Liver (tissue), 10 donors: ENCODE measurements at places on chromosomes 3 and 15.

GRCh38 chr15:82764117-82764490 lies 41.8 kb downstream of the FSD2 start:
- DNase-seq: no peak

DNA sequence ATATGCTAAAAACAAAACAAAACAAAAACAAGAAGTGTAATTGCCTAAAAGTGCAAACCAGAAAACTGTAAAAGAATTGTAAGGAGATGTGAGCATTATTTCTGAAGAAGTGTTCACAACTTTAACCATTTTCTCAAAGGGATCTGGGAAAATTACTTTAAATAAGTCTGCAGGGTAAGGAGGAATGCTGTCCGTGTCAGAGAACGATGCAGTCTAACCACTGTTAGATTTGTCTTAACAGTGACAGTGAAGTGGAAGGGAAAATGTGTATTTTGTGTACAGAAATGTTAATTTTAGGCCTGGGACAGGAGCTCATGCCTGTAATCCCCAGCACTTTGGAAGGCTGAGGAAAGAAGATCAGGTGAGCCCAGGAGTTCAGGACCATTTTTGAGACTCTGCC lies 95.7 kb downstream of the DLG1 start:
- no peak for DNase-seq

DNA sequence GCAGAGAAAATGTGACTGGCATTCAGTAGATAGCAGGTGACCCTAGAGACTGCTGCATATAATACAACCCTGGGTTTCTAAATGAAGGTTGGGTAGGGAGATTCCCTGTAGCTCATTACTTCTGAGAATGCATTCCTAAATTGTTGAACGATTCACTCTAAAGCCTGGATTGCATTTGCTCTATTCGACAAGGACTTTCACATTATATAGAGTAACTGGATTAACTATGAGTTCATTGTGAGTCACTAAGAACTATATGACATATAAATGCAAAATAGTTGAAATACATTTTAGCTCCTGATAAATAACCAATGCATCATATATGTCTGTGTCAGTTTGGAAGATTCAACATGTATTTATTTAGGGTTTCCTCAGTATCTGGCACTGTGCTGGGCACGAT lies 294.7 kb upstream of the CCDC54 start:
- no peak for DNase-seq

DNA sequence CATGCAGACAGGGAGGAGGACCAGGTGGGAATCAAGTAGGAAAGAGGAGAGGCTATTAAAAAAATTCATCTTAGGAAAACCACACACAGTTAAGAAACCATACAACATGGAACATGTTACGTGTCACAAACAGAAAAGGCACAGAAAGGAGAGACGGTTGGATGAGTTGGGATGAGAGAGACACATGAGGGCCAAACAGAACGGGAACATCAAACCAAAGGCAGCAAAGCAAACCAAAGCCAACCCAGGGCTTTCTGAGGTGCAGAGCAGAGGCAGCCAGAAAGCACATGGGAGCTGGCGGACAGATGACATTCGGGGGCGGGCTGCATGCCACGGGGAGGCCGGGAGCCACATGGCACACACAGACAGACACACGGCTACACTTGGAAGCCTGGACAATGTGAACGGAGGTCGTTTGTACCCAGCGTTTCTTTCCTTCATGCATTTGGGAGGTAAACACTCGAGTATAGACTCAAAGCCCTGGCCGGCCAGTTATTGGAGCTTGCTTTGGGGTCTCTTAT lies 8.6 kb upstream of the SEC13 start:
- DNase-seq: no peak

DNA sequence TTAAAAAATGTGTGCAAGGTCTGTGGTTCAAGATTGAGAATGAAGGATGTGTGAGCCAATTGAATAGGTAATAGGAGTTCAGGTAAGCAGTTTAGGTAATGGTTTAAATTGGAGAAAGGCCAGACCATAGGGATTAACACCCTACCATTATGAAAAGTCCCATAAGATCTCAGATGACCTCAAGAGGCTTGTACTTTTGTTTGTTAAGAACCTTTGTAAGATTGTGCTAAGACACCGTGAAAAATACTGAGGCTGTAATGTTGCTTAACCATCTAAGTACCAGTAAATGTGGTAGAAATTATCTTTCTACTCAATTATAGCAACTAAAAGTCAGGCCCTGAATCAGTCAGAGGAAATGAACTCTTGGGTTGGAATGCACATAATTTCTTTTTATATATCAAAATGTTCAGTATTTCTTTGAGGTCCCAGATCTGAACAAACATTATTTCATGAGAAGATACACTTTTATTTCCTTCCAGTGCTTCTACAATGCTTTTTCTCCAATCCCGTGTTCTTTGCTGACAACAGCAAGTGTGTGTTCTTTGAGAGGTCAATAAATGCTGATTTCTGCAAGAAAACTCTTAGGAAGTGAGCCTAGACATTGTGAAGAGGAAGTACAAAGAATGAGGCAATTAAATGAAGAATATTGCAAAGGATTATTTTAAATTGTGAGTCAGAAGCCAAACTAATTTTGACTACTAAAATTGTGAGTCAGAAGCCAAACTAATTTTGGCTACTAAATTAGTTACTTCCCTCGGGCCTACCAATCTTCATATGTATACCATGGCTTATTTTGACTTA lies 66.4 kb downstream of the TCF12 start:
- DNase-seq: no peak

GRCh38 chr3:99909714-99910495 lies 92.2 kb downstream of the CMSS1 start:
- DNase-seq: no peak

DNA sequence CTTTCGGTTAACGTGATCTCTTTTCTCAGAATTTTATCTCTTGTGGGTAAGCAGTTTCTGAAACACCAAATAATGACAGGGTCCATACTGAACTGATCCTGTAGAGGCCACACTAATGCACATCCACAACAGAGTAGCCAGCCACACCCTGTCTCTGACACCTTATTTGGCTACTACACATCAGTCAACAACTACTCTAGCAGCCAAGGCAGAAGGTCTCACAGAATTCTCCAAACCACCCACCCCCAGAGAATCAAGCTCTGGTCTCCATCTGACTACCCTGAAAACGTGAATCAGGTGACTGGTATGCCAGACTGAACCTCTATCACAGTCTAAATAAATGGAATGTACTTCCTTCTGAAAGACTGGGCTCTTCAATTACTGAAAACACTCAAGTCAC lies 38.0 kb downstream of the EDC3 start:
- DNase-seq: no peak

GRCh38 chr3:133997871-133998635 lies 31.7 kb downstream of the SLCO2A1 start:
- DNase-seq: no peak

GRCh38 chr15:61092361-61093157 lies 136.5 kb downstream of the RORA start:
- no peak for DNase-seq

DNA sequence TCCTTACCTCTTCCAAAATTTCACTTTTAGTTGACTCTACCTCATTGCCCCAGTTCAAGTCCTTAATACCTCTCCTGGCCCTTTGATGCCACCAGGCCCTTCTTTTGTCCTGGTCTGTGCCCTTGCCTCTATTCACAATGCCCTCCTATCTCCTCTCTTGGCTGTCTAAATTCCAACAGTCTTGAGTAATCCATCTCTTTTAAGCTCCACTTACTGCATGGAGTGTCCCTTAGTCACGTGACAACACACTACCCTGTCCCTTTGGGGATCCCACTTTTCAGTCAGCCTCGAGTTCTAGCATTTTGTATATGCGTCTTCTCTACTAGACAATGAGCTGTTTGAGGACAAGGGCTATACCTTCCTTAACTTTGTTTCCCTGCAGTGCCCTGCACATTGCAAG lies 52.7 kb upstream of the SCN5A start:
- no peak for DNase-seq

GRCh38 chr3:182671942-182672341 lies 121.4 kb upstream of the ATP11B start:
- DNase-seq: no peak
